Adipocyte (in vitro differentiated cells): ENCODE measurements at places on chromosomes 11 and 22.
A peak's percentile ranks its signal among the peaks of the same experiment; 100 is the strongest.

GRCh38 chr11:118715837-118716260 is 36.4 kb upstream of the TREH start:
- peak; percentile 4 for DNase-seq

- no peak for DNase-seq
Observed at GRCh38 chr22:25375683-25376082, 156.2 kb downstream of the CRYBB2 start.

- DNase-seq: no peak
Observed at GRCh38 chr11:113182288-113182687, 132.1 kb upstream of the TTC12 start.

GRCh38 chr11:111379602-111380136 is 594 bp upstream of the POU2AF1 start:
- no peak for DNase-seq

GRCh38 chr22:45268167-45268957 is 16.4 kb upstream of the UPK3A start:
- DNase-seq: peak; percentile 60

- no peak for DNase-seq
Observed at GRCh38 chr11:128906185-128907050, 15.3 kb downstream of the KCNJ5 start.
